Testis (tissue), 5 donors: ENCODE measurements at places on chromosomes 7 and 10. TPM values are rescaled to one million over a fixed set of nuclear protein-coding genes. Genes with fewer than 3 reads are reported as not detected.

BTBD16 gene
- 21.3 TPM for polyA plus RNA-seq

DKK1 gene
- 0.69 TPM for polyA plus RNA-seq

AOC1 gene
- polyA plus RNA-seq = 6.2 TPM

TEX47 gene
- polyA plus RNA-seq = 74.7 TPM

HACD1 gene
- 14.0 TPM for polyA plus RNA-seq

RBP4 gene
- 7.8 TPM for polyA plus RNA-seq

CAMK1D gene
- 14.0 TPM for polyA plus RNA-seq

HDAC9 gene
- 35.5 TPM for polyA plus RNA-seq

PCDH15 gene
- polyA plus RNA-seq = 3.2 TPM

FAM25A gene
- polyA plus RNA-seq = not detected

PIK3AP1 gene
- 6.5 TPM for polyA plus RNA-seq

PAPSS2 gene
- polyA plus RNA-seq = 20.1 TPM

AHCYL2 gene
- polyA plus RNA-seq = 26.4 TPM

NKX1-2 gene
- polyA plus RNA-seq = not detected

HOXA3 gene
- polyA plus RNA-seq = 2.8 TPM

SERPINE1 gene
- polyA plus RNA-seq = 7.6 TPM

CAMK2B gene
- 4.0 TPM for polyA plus RNA-seq

ARHGAP22 gene
- 8.8 TPM for polyA plus RNA-seq

ING3 gene
- polyA plus RNA-seq = 14.7 TPM

GPR22 gene
- polyA plus RNA-seq = 0.11 TPM

ANKRD22 gene
- 1.3 TPM for polyA plus RNA-seq

MBL2 gene
- 0.08 TPM for polyA plus RNA-seq
